MG63 (cell line): ENCODE measurements at places on chromosomes 7 and 10. TPM values are rescaled to one million over a fixed set of nuclear protein-coding genes. Genes with fewer than 3 reads are reported as not detected.

DNA sequence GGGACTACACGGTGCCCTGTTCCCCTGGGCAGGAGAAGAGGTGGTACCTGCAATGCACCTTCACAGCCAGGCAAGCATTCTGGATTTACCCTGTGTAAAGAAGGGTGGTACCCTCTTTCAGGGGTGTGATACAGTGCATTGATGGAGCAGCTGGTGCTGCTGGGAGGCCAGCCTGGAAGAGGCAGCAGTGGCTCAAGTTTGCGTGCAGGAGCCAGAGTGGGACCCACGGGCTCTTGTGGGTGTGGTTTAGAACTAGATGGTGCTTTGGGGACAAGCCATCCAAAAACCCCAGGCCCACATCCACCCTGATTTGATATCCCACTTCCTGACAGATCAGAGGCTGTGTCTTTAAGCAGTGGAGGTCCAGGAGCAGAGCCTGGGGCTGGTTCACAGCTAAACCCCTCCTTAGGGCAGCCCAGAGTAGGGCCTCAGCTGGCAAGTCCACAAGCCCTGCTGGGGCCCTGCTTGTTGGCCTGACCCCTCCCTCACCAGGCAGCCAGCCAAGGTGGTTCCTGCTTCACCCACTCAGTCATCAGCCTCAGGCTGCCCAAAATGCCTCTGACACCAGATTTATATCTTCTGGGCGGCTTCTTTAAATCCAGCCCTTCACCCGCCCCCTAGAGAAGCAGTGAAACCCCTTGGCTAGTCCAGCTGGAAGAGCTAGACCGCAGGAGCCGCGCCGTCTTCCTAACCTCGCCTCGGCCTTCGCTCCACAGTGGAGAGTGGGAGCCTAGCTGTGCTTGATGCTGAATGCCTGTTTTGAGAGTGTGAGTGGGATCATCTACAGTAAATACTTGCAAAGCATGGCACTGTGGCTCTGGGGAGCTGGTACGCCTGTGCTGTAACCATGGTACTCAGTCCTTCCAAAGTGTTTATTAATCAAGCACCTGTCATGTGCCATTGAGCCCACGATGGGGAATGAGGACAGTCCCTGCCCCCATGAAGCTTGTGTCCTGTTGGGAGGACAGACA is 1.4 kb upstream of the ASIC3 start:
- DNase-seq, result peak; percentile 83

GRCh38 chr7:31320675-31321074 is 19.9 kb downstream of the NEUROD6 start:
- no peak for DNase-seq

DNA sequence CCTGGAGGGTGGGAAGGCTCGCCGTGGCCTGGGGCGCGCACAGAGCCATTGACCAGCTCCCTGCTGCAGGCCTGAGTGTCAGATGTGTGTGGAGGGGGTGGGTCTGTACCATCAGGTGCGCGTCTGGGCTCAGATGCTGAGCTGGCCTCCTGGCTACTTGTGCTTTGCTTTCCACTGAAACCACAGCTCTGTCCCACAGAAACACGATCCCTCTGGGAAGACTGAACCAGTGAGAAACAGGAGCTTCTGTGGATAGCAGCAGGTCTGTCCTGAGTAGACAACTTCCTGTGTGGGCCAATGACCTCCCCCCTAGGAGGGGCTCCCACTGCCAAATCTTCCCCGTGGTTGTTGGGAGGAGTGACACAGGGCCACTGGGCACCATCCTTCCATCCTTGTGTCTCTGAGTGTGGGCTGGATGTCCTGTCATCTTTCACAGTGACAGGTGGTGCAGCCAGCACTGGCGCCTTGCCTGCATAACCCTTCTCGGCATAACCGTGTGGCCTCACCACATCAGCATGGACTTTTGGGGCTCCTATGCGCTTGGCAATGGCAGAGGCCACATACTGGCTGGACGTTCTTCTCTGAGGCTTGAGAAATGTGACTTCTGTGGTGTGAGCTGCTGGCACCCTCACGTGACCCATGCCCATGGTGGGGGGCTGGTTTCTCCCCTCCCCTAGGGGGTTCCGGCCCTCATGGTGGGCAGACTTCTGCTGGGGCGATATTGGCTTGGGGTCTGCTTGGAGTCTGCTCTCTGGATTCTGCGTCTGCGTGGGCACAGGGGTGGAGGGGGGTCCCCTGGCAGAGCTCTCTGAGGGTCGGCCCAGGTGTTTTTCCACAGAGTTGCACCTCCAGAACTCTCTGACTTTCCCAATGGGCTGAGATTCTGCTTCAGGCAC is 245.5 kb upstream of the GRB10 start:
- DNase-seq, result no peak

DNA sequence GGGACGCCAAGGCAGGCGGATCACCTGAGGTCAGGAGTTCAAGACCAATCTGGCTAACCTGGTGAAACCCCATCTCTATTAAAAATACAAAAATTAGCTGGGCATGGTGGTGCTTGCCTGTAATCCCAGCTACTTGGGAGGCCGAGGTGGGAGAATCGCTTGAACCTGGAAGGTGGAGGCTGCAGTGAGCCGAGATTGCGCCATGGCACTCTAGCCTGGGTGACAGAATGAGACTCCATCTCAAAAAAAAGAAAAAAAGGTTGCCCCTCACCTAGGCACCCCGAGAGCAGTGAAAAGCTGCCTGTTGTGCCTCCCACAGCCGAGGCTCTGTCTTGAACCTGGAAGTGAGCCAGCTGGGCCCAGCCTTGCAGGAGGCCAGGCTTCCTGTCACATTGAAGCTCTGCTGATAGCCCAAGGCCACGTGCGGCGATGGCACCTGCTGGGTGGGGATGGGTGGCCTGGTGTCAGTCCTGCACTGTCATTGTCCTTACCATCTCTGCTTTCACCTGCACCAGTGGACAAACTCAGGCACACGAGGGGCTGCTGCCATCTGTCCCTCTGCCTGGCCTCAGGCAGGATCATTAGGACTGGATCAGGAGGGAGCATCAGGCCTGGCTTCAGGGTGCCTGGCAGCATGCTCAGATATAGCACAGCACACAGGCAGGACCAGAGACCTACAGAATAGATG is 37.8 kb downstream of the DNAJB12 start:
- no peak for DNase-seq

DNA sequence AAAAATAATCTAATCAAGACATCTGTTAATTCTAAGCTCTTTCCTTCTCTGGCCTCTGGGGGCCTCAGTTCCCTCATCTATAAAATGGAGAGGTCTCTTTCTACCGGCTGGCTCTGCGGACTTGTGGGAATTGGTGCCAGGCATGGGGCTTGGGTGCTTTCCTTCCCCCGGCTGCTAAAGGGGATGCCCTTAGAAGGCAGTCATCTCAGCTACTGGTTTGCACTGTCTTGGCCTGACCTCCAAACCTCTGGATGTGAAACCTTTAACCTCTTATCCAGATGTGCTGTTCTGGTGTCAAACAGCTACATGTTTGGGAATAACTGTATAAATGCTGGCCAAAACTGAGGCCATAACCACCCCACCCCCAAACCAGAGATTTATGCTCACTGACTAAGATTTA is 320.0 kb downstream of the RPS24 start:
- DNase-seq, result no peak

GRCh38 chr10:69855346-69856111 is 53.8 kb downstream of the COL13A1 start:
- DNase-seq, result no peak

GRCh38 chr10:124110882-124111281 is 17.5 kb upstream of the CHST15 start:
- DNase-seq, result no peak

- no peak for DNase-seq
These were observed 885.6 kb upstream of the ZNF722 start for GRCh38 chr7:63112764-63113712.

- DNase-seq, result no peak
These were observed 81.9 kb upstream of the TRIL start for GRCh38 chr7:29039821-29040578.

DNA sequence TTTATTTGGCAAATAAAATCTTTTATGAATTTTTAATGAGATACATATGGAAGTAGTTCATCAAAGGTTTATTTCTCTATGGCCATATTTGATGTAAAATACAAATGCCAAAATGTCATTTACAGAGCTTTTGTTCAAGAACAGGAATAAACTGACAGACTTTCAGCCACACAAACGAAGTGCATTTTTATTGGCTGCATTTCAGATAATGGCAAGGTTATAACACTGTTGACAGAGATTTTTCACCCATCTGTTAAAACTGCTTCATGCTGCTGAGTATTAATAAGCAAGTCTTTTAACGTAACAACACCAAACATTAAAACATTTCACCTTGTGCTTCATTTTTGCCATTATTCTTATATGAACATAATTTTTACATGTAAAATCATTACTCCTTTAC is 254.4 kb downstream of the ANKRD7 start:
- no peak for DNase-seq

- no peak for DNase-seq
These were observed 4.0 kb upstream of the PLXNA4 start for GRCh38 chr7:132580277-132580676.

DNA sequence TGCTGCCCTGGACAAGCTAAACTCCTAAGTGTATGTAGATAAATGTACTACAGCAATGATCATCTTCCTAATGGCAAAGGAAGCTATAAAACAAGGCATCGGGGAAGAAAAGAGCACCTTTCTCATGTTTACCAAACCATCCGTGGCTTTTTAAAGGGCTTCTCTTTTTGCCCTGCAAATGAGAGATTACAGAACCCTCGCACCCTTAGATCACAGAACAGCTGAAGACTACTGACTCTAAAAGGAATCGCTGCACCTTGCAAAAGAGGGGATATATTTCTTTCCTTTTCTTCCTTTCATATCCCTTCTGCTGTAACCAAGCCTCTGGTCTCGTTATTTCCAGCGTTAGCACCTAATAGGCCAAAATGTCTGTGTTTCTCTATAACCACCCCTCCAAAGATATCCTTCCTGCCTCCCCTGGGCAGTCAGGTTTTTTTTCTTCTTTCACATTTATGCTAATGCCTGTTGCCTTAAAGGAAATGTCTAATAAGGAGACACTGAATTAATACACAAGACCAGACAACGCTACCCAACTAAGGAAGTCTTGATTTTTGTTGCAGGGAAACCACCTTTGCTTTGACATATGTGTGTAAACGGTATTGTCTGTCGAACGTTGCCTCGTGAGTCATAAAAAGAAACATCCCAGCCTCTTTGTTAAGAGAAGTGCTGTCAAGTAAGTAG is 10.5 kb downstream of the ST8SIA6 start:
- DNase-seq, result no peak

DNA sequence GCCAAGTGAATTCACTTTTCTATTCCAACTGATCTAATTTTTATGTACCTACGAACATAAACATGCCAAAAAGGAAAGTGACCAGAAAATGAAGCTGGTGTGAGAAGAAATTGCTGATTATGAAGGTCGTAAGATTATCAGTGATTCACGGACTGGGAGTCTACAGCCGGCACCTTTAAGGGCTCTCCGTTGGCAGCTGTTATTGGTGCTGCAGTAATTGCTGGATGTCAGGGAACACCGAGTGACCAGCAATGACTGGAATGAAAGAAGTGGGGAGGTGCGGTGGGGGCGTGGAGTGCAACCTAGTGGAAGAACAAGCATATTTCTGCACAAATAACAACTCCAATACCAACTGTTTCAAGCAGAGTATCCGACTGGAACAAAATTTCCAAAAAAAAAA is 109.8 kb upstream of the TARP start:
- no peak for DNase-seq

- DNase-seq, result peak; percentile 56
These were observed 3.7 kb upstream of the NANOS1 start for GRCh38 chr10:119025776-119026175.

DNA sequence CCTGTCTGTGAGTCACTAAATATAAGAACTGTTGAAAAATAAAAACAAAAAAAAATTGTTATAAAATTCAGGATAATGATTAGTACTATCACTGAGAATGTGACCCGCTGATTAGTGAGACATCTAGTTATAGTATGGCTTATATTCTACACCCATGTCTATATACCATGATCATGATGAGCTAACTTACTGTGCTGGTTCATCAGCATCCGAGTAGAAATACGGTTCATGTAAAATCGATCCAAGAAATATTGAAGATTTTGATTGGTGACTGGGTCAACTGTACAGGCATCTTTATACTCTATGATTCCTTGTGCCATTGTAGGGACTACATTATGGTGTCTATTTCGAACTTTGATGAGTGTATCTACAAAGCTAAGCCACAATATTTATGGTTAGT is 3.7 kb downstream of the PDK4 start:
- DNase-seq, result no peak

DNA sequence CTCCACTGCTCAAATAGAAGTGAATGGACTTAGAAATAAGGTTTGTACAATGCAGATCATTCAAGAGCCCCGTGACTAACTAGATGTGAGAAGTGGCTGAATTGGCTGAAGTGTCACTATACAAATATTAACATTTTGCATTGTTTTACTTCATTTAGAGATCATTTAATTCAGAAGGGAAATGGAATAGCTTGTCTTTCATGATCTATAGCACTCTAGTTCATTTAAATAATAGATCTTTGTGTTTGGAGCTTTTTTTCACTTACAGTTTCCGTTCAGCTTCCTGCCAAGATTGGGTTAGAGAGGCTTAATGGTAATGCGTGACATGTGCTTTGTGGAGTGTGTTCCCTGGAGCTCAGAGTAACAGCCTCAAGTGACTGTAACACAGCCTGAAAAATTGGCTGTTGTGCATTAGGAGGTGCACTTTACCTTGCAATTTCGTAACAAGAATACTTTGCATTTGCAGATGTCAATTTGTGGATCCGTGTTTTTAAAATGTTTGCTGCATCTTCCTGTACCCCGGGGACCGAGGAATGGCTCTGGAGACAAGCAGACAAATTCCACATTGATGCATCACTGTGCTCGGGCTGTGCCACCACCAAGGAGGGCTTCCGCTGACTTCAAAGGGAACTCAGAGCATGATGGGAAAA is 170.3 kb downstream of the NRP1 start:
- DNase-seq, result no peak

GRCh38 chr7:31788445-31788844 is 101.4 kb downstream of the PPP1R17 start:
- peak; percentile 16 for DNase-seq

GRCh38 chr7:94510582-94511496 is 1.2 kb downstream of the CASD1 start:
- peak; percentile 35 for DNase-seq

DNA sequence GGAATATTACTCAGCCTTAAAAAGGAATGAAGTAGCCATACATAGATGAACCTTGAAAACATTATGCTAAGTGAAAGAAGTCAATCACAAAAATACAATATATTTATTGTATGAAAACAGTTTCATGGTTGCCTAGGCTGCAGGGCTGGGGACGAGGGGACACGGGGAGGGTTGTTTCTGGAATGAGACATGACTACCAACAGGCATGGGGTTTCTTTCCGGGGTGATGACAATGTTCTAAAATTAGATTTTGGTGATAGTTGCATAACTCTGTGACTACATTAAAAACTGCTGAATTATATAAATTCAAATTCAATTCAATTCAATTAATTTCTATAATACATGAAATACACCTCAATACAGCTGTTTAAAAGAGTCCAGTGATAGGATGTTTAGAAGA is 88.0 kb downstream of the ARHGAP22 start:
- no peak for DNase-seq

GRCh38 chr7:26413007-26413691 is 121.5 kb downstream of the SNX10 start:
- DNase-seq, result no peak

Gene GBF1
- 9.5 and 15.8 TPM in 2 replicates for total RNA-seq

Gene CRYGN
- not detected in 2 replicates for total RNA-seq

Gene SPDYE6
- not detected in 2 replicates for total RNA-seq

Gene TYW1B
- 0.52 and 3.6 TPM in 2 replicates for total RNA-seq

Gene RPP38
- 0.27 and 7.6 TPM in 2 replicates for total RNA-seq

Gene TMEM140
- total RNA-seq, result 0.40 TPM in 1 of 2 replicates, not detected in the other

Gene SPDYE2B
- not detected in 2 replicates for total RNA-seq

Gene PNLIPRP1
- total RNA-seq, result not detected in 2 replicates
